ENCODE measurements at places on chromosomes 7 and 10.

DNA sequence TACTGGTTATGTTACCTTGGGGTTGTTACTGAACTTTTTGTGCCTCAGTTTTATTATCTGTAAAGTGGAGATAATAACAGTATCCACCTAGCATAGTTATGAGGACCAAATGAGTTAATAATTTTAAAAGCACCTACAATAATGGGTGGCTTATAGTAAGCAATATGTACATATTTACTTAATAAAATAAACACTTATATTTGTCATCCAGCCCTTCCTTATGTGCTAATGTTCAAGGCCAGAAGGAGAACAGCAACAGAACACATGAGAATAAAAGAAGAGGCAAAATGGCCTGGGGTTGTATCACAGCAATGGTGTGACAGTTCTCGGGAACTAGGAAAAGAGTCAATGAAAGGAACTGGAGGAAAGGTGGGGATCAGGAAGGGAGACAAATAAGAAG, 255.4 kb upstream of the LRGUK start:
- DNase-seq = no peak

DNA sequence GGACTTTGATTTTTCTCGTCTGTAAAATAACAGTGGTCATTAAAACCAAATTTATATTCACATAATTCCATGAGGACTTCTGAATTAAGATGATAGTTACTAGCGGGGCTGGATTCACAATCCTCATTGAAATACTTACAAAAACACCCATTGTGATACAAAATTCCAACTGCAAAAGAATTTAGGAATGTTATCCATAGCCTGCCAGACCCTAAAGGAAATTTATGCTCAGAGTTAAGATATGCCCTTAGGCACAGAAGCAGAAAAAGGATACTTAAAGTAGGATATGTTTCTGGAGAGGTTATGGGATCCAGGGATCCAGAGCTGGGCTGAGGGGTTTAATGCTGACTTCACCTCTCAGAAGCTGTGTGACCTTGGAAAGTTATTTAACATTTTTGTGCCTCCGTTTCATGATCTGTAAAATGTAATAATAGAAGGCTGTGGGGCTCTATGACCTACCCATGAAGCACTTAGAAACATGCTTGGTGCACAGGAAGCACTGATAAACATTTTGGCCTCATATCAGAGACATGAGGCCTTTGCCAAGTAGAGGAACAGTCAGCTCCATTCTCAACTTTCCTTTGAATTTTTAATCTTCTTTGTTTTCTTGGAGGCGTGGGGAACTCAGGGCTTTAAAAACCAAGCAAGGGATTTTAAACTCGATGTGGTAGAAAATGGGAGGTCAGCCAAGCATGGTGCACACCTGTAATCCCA, 744.7 kb downstream of the KCNMA1 start:
- DNase-seq = no peak

DNA sequence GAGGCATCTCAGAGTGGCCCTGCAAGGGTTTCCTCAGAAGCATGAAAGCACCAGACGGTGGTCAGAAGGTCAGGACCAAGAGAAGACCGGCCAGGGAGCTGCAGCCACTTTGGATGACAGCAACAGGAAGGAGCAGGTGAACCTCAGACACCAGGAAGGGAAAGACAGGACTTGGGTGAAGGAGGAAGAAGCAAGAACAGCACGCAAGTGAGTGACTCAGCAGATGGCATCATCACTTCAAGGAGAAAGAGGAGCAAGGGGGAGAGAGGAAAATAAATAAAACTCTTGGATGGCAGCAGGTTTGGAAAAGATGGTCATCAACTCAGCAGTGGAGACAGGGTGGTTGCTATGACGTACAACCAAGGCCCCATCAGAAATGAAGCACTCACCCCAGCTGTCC, 31.6 kb downstream of the NCAPG2 start:
- no peak for DNase-seq

DNA sequence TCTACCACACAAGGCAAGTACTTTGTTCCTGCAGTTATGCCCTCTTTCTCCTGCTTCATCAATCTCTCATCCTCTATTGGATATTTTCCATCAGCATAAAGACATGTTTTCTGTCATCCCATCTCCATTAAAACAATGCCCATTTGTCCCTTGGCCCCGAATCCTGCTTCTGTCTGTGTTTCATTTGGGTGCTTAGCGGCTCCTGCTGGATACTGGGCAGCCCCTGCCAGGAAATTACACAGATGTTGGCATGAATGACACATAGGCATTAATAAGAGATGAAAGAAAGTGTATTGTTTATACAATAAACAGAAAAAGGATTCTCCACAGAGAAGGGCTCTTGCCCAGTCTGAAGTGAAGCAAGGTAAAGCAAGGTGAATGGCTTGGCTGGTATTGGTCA, 765.3 kb downstream of the REEP3 start:
- no peak for DNase-seq

GRCh38 chr7:22214000-22214399, 143.0 kb downstream of the RAPGEF5 start:
- DNase-seq = no peak

GRCh38 chr7:16978358-16979244, 96.8 kb upstream of the AGR3 start:
- DNase-seq = no peak

DNA sequence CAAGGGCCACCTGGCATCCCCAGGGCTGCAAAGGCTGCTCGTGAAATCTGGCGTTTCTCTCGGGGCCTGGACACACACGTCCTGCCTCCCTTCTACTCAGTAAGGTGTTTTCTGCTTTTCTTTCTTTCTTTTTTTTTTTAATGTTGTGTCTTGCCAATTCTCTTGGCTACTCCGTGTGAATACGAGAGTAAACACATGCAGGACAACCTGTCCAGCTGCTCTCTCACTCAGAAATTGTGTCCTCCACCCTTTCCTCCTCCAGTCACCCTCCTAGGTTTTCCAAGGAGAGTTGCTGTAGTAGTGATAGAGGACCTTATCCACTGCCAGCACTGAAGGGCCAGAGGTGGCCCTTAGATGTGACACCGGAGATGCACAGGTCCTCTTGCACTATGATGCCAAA, 858 bp upstream of the TEX36 start:
- DNase-seq = no peak

DNA sequence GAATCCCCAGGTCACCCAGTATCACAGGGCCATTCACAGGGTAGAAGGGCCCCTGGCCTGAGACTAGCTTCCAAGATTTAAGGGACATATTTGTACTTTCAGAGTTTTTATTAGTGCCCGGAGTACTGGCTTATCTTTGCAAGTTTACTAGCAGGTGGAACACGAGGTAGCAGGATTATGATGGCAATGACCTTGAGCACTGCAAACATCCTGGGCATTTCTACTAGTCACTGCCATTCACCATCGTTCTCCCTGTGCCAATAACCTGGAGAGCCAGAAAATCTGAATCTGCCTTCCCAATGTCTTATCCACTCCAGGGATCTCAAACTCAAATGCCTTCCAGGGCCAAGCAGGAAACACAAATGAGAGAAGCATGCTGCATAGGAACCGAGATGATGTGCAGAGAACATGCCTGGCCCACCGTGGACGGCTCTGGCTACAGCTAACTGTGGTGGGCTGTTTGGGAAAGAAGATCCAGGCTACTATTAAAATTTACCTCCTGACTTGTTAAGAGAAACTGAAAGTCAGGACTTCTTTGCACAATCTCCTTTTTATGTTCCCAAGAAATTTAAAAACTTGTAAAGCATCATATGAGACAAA, 16.7 kb downstream of the FAM53B start:
- DNase-seq = no peak

- DNase-seq = no peak
Observed at GRCh38 chr10:16119445-16119844, 259.1 kb upstream of the MINDY3 start.

DNA sequence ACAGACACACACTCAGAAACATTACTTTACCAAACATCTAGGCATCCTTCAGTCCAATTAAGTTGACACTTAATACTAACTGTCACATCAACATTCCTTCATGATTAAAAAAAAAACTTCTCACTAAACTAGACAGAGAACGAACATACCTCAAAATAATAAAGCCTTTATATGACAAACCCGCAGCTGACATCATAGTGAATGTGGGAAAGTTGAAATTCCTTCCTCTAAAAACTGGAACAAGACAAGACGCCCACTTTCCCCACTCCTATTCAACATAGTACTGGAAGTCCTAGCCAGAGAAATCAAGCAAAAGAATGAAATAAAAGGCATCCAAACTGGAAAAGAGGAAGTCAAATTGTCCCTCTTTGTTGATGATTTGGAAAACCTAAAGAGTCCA, 96.9 kb upstream of the PPP1R9A start:
- DNase-seq = no peak

- no peak for DNase-seq
Observed at GRCh38 chr10:96272316-96273280, 1.2 kb upstream of the BLNK start.

- no peak for DNase-seq
Observed at GRCh38 chr7:120272701-120273475, at the start of gene KCND2. Gene KCND2 (plus strand): TSS chr7:120273175.

- DNase-seq = no peak
Observed at GRCh38 chr7:151776876-151777494, 99.9 kb downstream of the PRKAG2 start.

- DNase-seq = no peak
Observed at GRCh38 chr10:90462749-90463470, 394.9 kb downstream of the HTR7 start.

DNA sequence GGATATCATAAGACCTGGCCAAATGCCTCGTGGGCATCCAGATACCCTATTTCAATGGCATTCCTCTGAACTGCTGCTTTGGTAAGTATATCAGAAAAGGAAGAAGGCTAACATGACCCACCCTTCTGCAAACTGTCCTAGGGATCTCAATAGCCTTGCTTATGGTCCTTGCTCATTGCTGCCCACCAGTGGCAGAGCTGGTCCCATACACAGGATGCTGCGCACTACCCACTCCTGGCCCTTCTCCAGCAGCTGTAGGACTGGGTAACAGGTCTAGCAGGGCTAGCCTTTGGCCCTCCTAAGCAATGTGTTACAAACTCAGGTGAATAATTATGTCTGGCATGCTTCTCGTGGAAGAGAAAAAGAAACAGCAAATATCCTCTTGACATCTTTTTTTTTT, 72.5 kb downstream of the C10orf90 start:
- DNase-seq = no peak

All from T-helper 9 cell (primary cell).